ENCODE measurements at places on chromosomes 2 and 18. TPM values are rescaled to one million over a fixed set of nuclear protein-coding genes. Genes with fewer than 3 reads are reported as not detected.

Gene KCNJ3
- total RNA-seq = 9.6 TPM

DNA sequence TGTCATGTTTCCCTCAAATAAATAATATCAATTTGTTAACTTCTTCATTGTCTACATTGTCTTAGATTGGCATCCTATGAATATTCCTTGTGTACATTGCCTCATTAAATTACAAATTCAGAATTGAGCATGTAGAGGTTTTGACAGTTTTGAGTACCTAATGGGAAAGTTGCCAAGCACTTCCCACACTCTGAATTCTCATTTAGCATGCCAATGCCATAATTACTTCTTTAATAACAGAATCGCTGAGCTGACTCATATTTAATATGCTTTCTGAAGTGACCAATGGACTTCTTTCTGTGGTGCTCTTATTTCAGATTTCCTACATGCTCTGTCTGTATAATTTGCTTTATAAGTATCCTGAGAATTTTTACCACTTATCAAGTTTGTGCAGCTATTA is 114.4 kb upstream of the NOL4 start:
- no peak overlapping the region for H3K27ac ChIP-seq
- peaks cover 4% of the 10 kb centered on the region for H3K27me3 ChIP-seq
- no peak overlapping the region for H3K4me3 ChIP-seq

DNA sequence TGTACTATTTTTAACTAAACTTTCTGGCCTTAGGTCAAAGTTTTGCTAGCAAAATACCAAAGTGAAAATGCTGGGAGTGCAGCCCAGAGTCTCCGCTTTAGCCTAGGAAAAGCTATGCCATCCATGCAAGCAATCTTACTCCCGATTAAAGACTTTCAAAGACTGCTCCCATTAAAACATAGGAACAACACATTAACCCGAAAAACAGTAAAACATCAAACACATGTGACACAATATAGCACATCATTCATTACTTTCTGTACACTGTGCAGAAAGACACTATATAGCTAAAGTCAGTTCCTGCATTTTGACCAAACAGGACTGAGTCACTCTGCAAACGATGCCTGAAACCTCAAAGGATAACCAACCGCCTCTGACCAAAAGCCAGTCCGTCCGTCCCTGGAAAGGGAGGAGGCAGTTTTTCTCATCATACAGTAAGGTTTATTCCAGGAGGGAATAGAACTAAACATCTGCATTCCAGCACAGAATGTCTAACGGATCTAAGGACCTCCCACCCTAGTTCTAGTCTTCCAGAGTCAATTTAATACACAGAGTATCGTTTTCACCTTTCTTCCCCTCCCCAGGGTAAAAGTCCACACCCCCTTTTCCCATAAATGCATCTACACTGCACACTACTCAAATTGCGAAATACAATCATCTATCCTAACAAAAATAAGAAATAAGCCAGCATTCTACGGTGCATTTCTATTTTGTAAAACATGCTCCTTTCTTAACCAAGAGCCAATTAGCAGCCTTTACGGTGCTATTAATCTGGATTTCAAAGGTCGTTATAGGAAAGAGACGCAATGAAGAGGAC is 1.7 kb downstream of the ROCK2 start:
- H3K4me1 ChIP-seq = peaks cover 33% of the 10 kb centered on the region
- peaks cover 6% of the 10 kb centered on the region for H3K27me3 ChIP-seq
- H3K36me3 ChIP-seq = peaks cover 1% of the 10 kb centered on the region
- peak overlapping the region; percentile 98 for H3K27ac ChIP-seq

Gene COLEC12
- 0.55 TPM for total RNA-seq

Gene ELMOD3
- total RNA-seq = 23.3 TPM

Gene DNMT3A
- total RNA-seq = 168 TPM

GRCh38 chr18:73683409-73684238 is 464.0 kb downstream of the FBXO15 start:
- no peak for DNase-seq
- peaks cover 25% of the 10 kb centered on the region for H3K4me1 ChIP-seq
- no peaks in the 10 kb centered on the region for H3K27me3 ChIP-seq
- no peak overlapping the region for H3K27ac ChIP-seq

DNA sequence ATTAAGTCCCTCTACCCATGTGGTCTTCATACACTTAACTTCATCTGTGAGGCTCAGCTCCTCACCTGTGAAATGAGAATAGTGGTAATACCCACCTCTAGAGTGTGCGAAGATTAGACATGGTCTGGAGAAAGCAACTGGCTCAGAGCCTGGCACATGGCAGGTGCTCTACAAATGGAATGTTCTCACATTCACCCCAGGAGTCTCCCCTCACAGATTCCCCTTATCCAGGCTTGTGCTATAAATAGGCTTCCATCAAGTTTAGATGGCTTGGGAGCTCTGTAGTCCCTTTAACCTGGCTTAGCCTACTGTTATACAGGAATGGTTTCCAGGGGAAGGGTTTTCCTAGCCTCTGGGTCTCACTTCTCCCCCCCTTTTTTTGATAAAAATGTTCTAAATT is 455.9 kb downstream of the RNF144A start:
- no peak overlapping the region for H3K4me3 ChIP-seq
- H3K4me1 ChIP-seq = peaks cover 5% of the 10 kb centered on the region
- peaks cover 2% of the 10 kb centered on the region for H3K36me3 ChIP-seq

- no peak overlapping the region for H3K27ac ChIP-seq
- H3K4me3 ChIP-seq = no peak overlapping the region
- peaks cover 28% of the 10 kb centered on the region for H3K27me3 ChIP-seq
Observed at GRCh38 chr18:78754311-78755043, 225.1 kb upstream of the SALL3 start.

GRCh38 chr18:59665057-59666006 is 31.9 kb downstream of the CCBE1 start:
- peaks cover 26% of the 10 kb centered on the region for H3K27me3 ChIP-seq
- no peak overlapping the region for H3K4me3 ChIP-seq

DNA sequence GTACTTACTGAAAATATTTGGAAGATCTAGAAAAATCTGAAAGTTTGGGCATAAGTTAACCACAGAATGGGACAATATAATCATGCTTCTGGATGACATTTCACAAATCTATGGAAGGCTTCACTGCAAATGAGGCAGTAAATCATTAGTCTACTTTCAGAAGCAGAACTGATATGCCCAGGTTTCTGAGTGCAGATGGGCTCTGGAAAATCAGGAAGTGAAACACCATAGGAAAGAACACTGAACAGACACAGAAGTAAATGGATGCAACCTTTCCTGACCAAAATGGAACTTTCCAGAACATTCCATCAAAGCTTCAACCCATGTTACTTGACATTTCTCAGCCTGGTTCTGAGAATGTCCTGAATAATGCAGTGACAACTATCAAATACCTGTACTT is 55.1 kb downstream of the KCNG3 start:
- H3K27me3 ChIP-seq = no peaks in the 10 kb centered on the region
- no peaks in the 10 kb centered on the region for H3K4me1 ChIP-seq
- no peak for DNase-seq
- no peaks in the 10 kb centered on the region for H3K36me3 ChIP-seq
- no peak overlapping the region for H3K27ac ChIP-seq

Gene NDUFB3
- total RNA-seq = 74.7 TPM

Gene SERPINB13
- not detected for total RNA-seq

GRCh38 chr2:17584689-17585088 is 44.2 kb downstream of the VSNL1 start:
- H3K36me3 ChIP-seq = no peaks in the 10 kb centered on the region
- peaks cover 29% of the 10 kb centered on the region for H3K27me3 ChIP-seq
- no peak overlapping the region for H3K27ac ChIP-seq
- peaks cover 4% of the 10 kb centered on the region for H3K4me1 ChIP-seq
- DNase-seq = no peak
- H3K4me3 ChIP-seq = no peak overlapping the region

GRCh38 chr2:112579241-112579640 is 5.2 kb upstream of the CHCHD5 start:
- no peak for DNase-seq
- H3K27ac ChIP-seq = no peak overlapping the region
- peaks cover 3% of the 10 kb centered on the region for H3K4me1 ChIP-seq
- no peak overlapping the region for H3K4me3 ChIP-seq
- H3K27me3 ChIP-seq = no peaks in the 10 kb centered on the region
- peaks cover 14% of the 10 kb centered on the region for H3K36me3 ChIP-seq

GRCh38 chr2:207892716-207893402 is 123.2 kb upstream of the FZD5 start:
- H3K36me3 ChIP-seq = no peaks in the 10 kb centered on the region
- H3K4me1 ChIP-seq = peaks cover 34% of the 10 kb centered on the region
- no peak for DNase-seq
- peak overlapping the region; percentile 39 for H3K27ac ChIP-seq
- H3K4me3 ChIP-seq = no peak overlapping the region

GRCh38 chr2:216584112-216584511 is 49.1 kb upstream of the IGFBP2 start:
- H3K4me3 ChIP-seq = no peak overlapping the region
- H3K4me1 ChIP-seq = peaks cover 5% of the 10 kb centered on the region
- no peak overlapping the region for H3K27ac ChIP-seq
- H3K36me3 ChIP-seq = no peaks in the 10 kb centered on the region
- no peak for DNase-seq

- H3K4me1 ChIP-seq = peaks cover 1% of the 10 kb centered on the region
- H3K27me3 ChIP-seq = peaks cover 44% of the 10 kb centered on the region
- H3K27ac ChIP-seq = no peak overlapping the region
Observed at GRCh38 chr2:48754874-48755273, 650 bp downstream of the LHCGR start.

GRCh38 chr2:165002638-165003037 is 47.3 kb upstream of the SLC38A11 start:
- DNase-seq = no peak
- H3K4me3 ChIP-seq = no peak overlapping the region
- no peaks in the 10 kb centered on the region for H3K36me3 ChIP-seq
- H3K4me1 ChIP-seq = no peaks in the 10 kb centered on the region
- no peak overlapping the region for H3K27ac ChIP-seq

GRCh38 chr2:164714471-164714870 is 93.2 kb upstream of the GRB14 start:
- H3K27ac ChIP-seq = peak overlapping the region; percentile 90
- no peaks in the 10 kb centered on the region for H3K27me3 ChIP-seq
- DNase-seq = no peak
- H3K36me3 ChIP-seq = no peaks in the 10 kb centered on the region

Gene EGR4
- 0.12 TPM for total RNA-seq

Gene PRSS56
- total RNA-seq = not detected

GRCh38 chr2:123164216-123164615 is 860.9 kb upstream of the CNTNAP5 start:
- H3K4me3 ChIP-seq = no peak overlapping the region
- H3K27ac ChIP-seq = no peak overlapping the region
- no peaks in the 10 kb centered on the region for H3K4me1 ChIP-seq
- no peak for DNase-seq

GRCh38 chr2:196294516-196294909 is 123.1 kb upstream of the STK17B start:
- peaks cover 2% of the 10 kb centered on the region for H3K36me3 ChIP-seq
- peaks cover 5% of the 10 kb centered on the region for H3K4me1 ChIP-seq

DNA sequence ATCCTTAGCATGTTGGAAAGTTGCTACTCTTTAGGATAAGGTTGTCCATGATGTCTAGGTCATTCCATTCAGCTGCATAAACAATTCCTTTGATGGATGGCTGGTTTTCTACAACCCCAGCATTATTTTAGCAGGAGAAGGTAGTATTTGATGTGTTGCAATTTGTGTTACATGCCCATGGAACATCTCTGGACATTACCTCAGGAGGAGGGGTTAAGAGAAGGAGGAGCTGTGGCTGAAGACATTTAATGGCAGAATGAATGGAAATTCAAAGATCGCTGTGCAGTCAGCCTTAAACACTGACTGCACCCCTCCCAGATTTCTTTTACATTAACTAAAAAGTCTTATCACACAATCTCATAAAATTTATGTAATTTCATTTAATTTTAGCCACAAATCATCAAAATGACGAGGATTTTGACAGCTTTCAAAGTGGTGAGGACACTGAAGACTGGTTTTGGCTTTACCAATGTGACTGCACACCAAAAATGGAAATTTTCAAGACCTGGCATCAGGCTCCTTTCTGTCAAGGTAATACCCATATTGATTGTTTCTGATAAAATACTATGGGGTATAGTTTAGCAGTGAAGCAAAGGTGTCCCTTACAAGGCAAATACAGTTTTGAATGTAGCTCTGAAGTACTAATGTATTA is at the start of gene CPS1:
Gene CPS1, plus strand, starts transcription at position 271 of the 652 bp plus-strand sequence. Its CDS starts 135 bp downstream, at position 406.
- H3K4me3 ChIP-seq = no peak within 1 kb of the TSS
- DNase-seq = no peak
- H3K27me3 ChIP-seq = no peaks in the 10 kb centered on the region

- H3K36me3 ChIP-seq = no peaks in the 10 kb centered on the region
- no peak overlapping the region for H3K4me3 ChIP-seq
Observed at GRCh38 chr2:22626621-22627020, 758.4 kb upstream of the KLHL29 start.

Gene AP1S3
- total RNA-seq = 11.5 TPM

DNA sequence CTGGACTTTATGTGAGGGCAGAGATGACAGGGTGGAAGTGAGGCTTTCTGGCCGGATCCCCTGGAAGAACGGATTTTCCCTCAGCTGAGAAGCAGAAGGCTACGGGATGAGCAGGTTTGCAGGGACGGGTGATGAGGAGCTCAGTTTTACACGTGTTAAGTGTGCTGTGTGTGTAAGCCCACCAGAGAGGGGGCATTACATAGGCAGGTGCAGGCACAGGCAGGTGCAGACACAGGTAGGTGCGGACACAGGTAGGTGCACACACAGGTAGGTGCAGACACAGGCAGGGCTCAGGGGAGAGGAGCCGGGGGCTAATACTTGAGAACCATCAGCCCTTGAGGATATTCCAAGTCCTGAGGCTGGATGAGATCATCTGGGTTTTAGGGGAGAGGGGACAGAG is 107.7 kb downstream of the COPS8 start:
- H3K4me3 ChIP-seq = no peak overlapping the region
- no peak overlapping the region for H3K27ac ChIP-seq

DNA sequence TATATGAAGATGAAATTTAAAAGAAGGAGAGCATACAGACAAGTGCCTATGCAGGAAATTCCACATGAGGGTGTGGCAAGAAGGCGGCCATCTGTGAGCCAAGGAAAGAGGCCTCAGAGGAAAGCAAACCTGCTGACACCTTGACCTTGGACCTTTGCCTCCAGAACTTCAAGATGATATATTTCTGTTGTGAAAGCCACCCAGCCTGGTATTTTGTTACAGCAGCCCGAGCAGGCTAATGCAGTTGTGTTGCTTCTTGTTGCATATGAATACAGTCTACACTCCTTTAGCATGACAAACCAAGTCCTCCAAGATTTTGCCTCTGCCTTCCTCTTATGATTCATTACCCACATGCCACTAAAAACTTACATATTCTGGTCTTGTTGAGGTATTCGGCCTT is 374.8 kb upstream of the TRIB2 start:
- no peaks in the 10 kb centered on the region for H3K4me1 ChIP-seq
- H3K27me3 ChIP-seq = no peaks in the 10 kb centered on the region
- no peak overlapping the region for H3K27ac ChIP-seq
